Purkinje cell (primary cell): ENCODE measurements at places on chromosomes 16 and 17. TPM values are rescaled to one million over a fixed set of nuclear protein-coding genes. Genes with fewer than 3 reads are reported as not detected.

The CD300LB gene
- polyA plus RNA-seq: not detected in 2 replicates

The SLC22A31 gene
- 0.38 TPM in 1 of 2 replicates, not detected in the other for polyA plus RNA-seq

The CACNA1G gene
- polyA plus RNA-seq: 54.6 and 83.3 TPM in 2 replicates

The TMEM186 gene
- 5.8 and 11.7 TPM in 2 replicates for polyA plus RNA-seq

The SLC5A11 gene
- polyA plus RNA-seq: 18.1 and 21.3 TPM in 2 replicates

The HSD3B7 gene
- not detected in 2 replicates for polyA plus RNA-seq

The WNT3 gene
- polyA plus RNA-seq: 9.9 and 11.2 TPM in 2 replicates
